ENCODE measurements at places on chromosomes 5 and 9. TPM values are rescaled to one million over a fixed set of nuclear protein-coding genes. Genes with fewer than 3 reads are reported as not detected.

SLC4A9 gene
- not detected for total RNA-seq

GDNF gene
- total RNA-seq, result 0.62 TPM

GRM6 gene
- not detected for total RNA-seq

KLF4 gene
- 82.4 TPM for total RNA-seq

IFNA21 gene
- not detected for total RNA-seq

PCDHGC5 gene
- total RNA-seq, result 2.3 TPM

TEK gene
- total RNA-seq, result 14.5 TPM

FOXD4 gene
- total RNA-seq, result 0.32 TPM

PNPLA7 gene
- total RNA-seq, result 3.2 TPM

DNA sequence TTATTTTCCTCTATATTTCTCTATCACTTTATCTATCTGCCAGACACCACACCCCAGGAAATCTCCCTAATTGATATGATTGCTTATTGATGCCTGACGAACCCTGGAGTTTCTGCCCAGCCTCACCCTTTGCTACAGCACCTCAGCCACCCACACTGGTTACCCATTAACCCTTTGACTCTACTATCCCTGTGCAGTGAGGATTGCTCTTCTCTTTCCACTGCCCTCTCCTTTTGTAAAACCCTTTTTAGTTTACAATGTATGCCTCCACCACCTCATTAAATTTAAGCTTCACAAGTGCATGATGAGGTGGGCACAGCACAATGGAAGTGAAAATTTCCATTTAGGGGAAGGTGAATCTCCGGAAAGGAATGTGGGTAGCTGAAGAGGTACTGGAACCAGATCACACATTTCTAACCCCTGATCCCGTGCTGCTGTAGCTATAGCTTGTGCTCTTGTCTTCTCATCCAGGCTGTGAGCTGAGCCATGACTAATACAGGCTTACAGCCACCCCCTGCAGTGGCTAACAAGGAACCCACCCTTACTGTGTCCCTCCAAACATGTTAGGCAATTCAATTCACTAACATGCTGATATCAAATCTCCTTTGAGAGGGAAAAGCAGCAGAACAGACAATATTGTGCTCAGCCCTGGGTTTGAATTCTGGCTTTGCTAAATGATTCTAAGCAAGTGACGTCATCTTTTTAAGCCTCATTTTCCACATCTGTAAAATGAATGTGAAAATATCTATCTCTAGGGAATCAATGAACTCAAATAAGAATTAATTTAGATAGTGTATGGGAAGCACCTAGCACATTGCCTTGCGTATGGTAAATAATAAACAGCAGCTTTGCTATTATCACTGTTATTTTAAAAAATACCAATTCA, 186.9 kb upstream of the TRIM32 start:
- no peak for DNase-seq

DNA sequence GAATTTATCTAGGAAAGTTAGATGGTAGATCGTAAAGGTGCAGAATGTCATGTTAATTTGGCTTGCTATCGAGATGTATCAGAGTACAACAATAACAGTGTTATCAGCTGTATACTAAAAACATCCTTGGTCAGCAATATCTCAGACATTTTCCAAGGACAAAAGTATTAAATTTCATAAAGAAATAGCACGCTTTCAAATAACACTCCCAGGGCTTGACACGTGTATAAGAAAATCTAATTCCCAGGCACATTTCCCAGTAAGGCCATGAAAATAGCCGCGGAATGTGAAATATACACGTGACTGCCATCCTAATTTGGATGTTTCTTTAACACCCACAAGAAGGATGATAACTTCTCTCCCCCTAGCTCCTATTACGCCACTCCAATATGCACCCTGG, 17.7 kb upstream of the SYK start:
- no peak for DNase-seq

DNA sequence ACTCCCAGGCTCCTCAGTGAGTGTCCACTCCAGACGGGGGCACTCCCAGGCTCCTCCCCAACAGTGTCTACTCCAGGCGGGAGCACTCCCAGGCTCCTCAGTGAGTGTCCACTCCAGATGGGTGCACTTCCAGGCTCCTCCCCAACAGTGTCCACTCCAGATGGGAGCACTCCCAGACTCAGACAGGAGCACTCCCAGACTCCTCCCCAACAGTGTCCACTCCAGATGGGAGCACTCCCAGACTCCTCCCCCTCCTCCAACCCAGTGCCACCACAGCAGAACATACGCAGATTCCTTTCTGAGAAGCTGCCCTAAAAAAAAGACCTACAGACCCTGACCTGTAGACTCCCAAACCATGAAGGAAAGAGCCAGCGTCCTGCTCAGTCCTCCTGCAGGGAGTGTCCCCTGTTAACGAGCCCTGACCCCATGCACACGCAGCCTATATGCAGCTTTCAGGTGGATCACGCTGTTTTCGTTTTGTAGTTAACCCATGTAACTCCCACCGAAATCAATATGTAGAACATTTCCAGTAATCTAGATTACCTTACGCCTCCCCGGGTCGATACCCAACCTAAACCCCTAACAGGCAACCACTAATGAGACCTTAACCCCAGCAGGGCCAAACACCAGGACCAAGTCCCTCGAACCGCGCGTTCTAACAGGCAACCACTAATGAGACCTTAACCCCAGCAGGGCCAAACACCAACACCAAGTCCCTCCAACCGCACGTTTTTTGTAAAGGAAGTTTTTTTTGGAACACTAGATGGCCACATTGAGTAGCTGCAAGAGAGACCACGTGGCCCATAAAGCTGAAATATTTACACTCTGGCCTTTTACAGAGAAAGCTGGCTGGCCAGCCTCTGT, 15.7 kb downstream of the PNPLA7 start:
- no peak for DNase-seq

DNA sequence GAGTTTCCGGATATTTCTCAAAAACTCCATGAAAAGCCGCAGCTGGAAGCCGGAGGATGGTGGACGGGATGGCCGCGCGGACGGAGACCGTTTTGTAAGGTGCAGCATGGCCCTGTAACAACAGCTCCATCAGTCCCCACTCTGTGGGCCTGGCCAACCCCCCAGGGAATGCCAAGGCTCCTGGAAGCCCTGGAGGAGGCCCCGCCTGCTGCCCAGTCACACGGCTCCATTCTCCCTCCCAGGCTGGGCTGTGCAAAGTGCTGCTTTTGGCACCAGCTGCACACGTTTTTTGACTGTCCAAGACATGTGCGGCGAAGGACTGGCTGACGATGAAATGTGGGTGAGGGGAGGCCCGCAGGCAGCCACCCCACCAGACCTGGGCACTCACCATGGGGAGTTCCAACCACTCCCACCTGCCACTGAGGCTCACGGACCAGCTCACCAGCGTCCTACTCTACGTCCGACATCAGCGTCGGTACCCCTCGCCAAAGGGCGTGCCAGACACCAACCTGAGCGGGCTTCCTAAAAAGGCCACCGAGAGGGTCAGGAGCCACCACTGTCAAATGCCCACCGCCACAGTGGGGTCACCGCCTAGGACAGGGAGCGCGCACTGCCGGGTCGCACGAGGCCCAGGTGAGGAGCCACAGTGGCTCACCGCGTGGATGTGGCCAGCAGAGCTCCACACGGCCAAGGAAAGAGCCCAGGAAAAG, 27.3 kb downstream of the PNPLA7 start:
- DNase-seq, result no peak

- no peak for DNase-seq
Measured at GRCh38 chr5:38871058-38871605, 25.3 kb downstream of the OSMR start.

DNA sequence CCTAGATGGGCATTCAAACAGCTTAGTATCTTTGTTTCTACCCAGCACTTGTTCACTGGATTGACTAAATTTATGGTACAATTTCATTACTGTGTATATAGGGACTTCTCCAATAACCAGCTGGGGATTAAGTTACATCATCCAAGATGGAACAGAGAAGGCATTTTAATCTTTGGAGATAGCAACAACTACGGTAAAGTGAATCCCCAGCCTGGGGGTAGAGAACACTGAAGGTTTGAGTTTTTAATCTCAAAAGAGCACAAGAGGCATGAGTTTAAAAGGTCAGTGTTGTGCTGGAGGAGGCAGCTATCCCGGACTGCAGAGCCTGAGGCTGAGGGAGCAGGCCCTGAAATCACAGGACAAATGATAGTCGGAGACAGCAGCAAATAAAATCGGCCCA, 28.6 kb downstream of the DDX31 start:
- DNase-seq, result no peak

- no peak for DNase-seq
Measured at GRCh38 chr5:158120760-158121159, 261.8 kb upstream of the CLINT1 start.

DNA sequence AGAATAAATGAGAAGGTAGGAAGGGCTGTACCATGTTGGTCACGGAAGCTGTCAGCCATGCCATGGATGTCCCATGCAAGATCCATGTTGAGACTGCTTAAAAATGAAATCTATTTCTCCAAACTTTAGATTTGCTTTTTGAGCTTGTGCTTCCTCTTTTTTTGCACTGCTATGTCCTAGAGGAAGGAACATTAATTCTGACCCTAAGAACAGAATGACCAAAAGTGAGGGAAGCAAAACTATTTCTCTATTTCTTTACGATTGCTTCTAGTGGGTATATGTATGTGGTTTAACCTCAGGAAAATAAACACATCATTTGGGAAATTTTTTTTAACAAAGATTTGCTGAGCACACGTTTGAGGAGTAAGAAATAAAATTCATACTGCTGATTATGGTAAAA, 84.6 kb downstream of the USP20 start:
- no peak for DNase-seq

Data from posterior vena cava (tissue), 2 donors.